Stimulated activated CD4-positive, alpha-beta T cell treated with anti-CD3 and anti-CD28 coated beads, Interleukin-15, amount 100 ng/mL, for 24 hours (primary cell): ENCODE measurements at places on chromosomes 2 and 18.

DNA sequence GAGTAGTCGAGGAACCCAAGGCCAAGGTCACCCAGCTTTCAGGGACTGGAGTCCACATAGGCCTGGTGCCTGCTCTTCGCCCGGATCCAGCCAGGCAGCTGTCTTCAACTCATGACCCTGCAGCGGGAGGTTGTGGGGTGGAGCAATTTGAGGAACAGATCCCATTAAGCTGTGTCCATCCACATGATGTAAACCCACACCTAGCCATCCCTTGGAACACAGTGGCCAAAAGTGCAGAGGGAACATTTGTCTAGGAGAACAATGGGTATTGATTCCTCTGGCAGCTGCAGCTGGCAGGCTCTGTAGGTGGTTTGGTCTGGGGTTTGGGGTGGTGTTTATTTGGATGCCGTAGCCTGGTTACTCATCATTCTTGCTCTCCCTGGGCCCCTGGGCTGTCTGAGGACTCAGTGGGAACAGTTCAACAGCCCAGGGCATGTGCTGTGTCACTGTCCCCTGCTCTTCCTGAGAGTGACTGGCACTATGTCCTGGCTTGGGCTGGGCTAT lies 99.4 kb downstream of the TFCP2L1 start:
- DNase-seq = no peak

DNA sequence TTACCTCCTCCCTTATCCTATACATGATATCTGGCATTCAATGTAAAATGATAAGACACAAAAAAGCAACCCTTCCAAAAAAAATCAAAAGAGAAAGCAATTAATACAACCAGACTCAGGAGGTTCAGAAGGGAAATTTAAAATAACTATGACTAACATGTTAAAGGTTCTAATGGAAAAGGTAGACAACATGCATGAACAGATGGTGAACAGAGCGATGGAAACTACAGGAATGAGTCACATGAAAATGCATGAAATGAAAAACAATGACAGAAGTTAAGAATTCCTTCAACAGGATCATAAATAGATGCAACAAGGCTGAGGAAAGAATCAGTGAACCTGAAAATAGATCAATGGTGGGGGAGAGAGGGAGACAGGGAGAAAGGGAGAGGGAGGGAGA lies 26.1 kb upstream of the ERCC3 start:
- DNase-seq = no peak

DNA sequence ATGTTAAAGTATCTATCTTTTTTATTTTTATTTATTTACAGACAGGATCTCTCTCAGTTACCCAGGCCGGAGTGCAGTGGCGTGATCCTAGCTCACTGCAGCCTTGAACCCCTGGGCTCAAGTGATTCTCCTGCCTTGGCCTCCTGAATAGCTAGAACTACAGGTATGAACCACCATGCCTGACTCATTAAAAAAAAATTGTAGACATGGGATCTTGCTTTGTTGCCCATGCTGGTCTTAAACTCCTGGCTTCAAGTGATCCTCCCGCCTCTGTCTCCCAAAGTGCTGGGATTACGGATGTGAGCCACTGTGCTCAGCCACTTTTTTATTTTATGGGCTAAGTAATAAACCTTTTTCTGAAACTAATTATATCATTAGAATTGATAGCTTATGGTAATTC lies 7.1 kb downstream of the MFSD6 start:
- no peak for DNase-seq

- DNase-seq = no peak
Observed at GRCh38 chr18:6553234-6553900, 138.7 kb upstream of the L3MBTL4 start.

GRCh38 chr2:102436323-102436722 lies 13.4 kb downstream of the IL18RAP start:
- DNase-seq = peak; percentile 47

GRCh38 chr2:109326306-109326705 lies 197.3 kb downstream of the SH3RF3 start:
- DNase-seq = no peak

DNA sequence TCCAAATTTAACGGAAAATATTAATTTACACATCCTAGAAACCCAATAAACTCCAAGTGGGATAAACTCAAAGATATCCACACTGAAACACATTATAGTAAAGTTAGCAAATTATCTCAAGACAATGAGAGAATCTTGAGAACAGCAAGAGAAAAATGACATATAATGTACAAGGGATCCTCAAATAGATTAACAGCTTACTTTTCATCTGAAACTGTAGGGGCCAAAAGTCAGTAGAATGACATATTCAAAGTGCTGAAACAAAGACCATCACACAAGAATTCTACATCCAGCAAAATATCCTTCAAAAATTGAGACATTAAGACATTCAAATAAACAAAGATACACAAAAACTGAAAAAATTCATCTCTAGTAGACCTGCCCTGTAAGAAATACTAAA lies 18.7 kb upstream of the METTL21A start:
- DNase-seq = no peak

DNA sequence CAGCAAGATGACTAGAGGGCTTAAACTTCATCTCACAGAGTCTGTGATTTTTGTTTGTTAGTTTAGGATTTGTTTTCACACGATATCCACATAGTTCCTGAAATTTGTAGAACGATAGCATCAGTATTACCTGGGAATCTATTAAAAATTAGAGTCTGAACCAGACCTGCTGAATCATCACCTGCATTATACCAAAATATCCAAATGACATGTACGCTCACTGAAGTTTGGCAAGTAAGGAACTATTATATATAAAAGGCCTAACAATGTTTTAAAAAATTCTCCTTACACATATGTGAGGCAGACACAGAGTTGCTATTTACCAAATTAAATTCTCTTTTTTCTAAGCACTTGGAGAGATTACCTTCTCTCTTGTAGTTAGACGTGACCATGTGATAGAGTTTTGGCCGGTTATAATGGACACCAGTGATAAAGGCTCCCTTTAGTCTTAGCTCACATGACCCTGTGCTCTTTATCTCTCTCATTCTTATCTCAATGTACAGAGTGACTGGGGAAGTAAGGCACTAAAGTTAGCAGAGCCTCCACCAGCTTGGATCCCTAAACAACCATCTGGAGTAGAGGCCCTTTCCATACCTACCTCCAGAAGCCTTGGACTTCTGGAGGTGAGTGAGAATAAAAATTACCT lies 363.1 kb downstream of the DSC3 start:
- DNase-seq = no peak

GRCh38 chr2:189681903-189682302 lies 7.4 kb downstream of the ANKAR start:
- DNase-seq = no peak

GRCh38 chr2:7043690-7044089 lies 126.5 kb downstream of the RNF144A start:
- DNase-seq = no peak

DNA sequence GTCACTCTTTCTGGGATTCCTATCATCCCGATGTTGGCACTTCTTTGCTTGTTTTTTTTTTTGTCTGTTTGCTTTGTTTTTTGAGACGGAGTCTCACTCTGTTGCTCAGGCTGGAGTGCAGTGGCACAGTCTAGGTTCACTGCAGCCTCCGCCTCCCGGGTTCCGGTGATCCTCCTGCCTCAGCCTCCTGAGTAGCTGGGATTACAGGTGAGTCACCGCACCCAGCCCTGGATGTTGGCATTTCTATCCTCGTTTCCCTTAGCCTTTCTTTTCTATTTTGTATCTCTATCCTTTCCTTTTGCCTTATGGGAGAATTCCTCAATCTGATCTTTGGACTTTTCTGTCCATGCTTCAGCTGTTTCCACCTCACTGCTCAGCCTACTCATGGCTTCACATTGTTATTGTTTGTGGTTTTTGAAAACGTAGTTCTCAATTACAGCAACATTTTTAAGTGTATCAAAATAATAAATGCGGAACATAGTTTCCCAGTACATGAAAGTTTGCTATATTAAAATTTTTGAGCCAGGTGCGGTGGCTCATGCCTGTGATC lies 62.1 kb upstream of the ZNF516 start:
- DNase-seq = no peak

- DNase-seq = no peak
Observed at GRCh38 chr2:237708961-237709360, 81.6 kb downstream of the LRRFIP1 start.

GRCh38 chr2:18903750-18904149 lies 314.4 kb upstream of the NT5C1B start:
- DNase-seq = no peak

DNA sequence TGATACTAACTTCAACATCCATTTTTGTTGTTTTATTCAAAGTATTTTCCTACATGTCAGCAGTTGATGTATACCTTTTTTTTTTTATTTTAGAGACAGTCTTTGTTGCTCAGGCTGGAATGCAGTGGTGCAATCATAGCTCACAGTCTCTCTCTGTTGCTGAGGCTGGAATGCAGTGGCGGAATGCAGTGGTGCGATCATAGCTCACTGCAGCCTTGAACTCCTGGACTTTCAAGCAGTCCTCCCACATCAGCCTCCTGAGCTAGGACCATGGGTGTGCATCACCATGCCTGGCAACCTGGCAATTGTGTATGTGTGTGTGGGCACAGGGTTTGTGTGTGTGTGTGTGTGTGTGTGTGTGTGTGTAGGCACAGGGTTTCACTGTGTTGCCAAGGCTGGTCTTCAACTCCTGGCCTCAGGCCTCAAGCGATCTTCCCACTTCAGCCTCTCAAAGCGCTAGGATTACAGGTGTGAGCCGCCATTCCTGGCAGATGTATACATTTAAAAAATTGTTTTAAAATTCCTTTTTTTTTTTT lies 24.8 kb downstream of the SANBR start:
- DNase-seq = no peak

DNA sequence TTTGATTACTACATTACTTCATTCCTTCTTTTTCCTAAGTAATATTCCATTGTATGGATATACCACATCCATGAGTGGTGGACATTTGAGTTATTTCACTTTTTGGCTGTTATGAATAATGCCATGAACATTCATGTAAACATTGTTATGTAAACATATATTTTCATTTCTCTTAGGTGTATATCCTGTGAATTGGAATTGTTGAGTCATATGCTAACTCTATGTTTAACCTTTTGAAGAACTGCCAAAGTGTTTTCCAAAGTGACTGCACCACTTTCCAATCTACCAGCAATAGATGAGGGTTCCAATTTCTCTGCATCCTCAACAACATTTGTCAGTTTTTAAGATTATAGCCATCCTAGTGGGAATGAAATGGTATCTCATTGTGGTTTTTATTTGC lies 42.7 kb upstream of the CXXC1 start:
- DNase-seq = no peak

- peak; percentile 84 for DNase-seq
Observed at GRCh38 chr18:3062798-3063680, 50.1 kb upstream of the LPIN2 start.

DNA sequence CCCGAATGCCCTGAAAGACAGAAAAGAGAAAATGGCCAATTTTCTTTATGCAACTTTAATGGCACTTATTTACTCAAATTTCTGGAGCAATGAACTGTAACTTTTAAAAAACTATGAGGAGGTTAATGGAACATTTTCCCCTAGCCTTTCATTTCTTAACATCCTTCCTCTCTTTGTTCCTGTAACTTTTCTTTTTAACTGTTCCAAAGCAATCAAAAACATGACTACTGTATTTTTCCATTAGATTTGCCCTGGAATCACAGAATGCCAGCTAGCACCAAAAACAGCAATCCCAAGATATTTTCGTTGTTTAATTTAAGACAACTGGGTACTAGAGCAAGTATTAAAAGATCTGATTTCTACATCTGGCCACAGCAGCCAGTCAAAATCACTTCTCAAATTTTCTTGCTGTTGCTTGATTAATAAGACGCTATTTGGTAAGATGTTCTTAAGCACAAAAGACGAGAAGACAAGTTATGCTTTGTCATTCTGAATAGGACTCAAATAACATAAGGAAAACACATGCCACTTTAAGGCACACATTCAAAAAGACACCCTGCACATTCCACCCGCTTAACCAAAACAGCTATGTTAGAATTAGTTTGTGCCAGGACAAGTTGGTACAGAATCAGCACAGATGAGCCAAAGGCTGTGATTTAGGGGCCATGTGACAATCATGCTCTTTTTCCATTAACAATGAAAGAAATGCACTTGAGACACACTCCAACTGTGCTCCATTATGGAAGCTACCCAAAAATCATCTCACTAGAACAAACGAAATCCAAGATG lies 3.6 kb downstream of the STARD7 start:
- no peak for DNase-seq

DNA sequence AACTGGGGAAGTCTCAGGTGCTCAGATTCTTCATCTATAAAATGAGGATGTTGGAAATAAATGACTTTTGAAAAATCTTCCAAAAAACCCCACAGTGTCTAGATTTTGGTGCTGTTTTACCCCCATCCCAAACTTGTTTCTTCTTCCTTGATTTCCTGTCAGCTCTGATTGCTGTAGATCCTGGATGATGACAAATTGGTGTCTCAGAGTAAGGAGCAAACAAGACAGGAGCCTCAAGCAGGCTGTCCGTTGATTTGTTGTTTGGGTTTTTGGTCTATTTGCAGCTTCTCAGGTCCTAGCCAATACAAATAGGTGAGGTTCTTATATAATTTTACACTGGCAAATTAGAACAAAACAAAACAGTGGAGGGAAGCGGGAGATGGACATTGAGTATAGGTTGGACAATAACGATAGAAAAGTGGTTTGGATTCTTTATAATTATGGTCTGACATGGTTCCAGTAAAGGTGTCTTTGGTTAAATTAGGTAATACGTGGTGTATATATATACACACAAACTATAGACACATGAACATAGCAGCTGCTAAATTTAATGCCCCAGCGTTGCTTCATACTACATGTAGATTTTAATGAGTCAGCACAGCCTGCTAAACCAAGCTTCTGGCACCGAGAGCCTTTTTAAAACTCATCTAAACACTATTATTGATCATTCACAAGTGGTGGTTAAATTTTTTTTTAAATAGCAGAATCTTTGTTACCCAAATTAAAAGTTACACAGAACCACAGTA lies 142.5 kb downstream of the FMNL2 start:
- no peak for DNase-seq

- no peak for DNase-seq
Observed at GRCh38 chr2:173991856-173992588, 26.8 kb upstream of the SP3 start.

DNA sequence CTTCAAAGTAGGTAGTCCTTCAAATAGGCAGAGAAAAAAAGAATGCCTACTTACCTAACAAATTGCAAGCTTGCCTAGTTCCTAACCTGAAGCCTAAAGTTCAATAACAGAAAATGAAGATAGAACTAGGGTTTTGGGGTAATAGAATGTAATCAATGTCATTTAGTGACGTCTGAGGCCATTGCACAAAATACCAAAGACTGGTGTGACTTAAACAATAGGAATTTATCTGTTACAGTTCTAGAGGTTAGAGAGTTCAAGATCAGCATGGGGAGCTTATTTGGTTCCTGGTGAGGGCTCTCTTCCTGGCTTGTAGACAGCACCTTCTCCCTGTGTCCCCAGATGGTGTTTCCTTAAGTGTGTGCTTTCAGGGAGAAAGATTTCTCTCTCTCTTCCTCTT lies 4.7 kb upstream of the NPC1 start:
- no peak for DNase-seq

- DNase-seq = no peak
Observed at GRCh38 chr2:165778653-165779451, 15.2 kb downstream of the GALNT3 start.

GRCh38 chr2:227884511-227884947 lies 13.1 kb downstream of the DAW1 start:
- DNase-seq = peak; percentile 74
